ENCODE measurements at places on chromosomes 6 and 20.

DNA sequence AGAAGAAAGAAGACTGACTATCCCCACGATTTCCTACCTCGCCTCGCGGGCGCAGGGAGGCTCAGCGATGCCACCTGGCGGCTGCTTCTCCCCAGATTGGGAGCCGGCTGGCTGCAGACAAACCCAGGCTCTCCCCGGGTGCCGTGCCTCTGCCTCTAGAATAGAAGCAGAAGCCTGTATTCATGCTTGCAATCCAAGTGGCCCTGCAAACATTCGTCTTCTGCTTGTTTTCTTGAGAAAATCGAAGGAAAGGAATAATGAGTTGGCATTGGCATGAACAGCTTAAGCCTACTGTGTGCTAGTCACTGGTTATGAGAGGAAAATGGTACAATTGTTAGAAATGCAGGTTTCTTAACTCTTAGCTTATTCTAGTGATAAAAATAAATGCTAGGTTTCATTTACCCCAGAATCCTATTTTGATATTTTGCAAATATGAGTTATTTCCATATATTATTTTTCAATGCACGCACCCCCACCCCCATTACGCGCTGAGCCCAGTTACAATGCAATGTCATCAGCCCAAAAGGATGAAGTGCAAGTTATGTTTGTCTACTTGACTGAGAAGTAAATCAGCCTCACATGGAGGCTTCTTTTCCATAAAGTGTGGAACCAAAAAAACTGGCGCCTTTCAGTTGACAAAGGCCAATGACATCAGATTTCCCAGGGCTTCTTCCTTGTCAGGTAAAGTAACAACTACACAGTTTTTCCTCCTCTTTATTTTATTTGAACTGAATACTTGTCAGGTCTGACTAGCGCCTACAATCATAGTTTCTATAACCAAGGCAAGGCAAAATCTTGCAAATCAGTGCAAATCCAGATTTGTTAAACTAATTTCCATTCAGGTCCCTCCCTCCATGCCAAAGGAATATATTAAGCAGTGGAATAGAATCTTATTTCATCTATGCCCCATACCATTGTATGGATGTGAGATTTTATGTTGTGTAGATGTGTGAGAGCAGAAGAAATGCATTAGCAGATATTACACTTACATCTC lies 3.9 kb upstream of the SOX4 start:
- DNase-seq = no peak

DNA sequence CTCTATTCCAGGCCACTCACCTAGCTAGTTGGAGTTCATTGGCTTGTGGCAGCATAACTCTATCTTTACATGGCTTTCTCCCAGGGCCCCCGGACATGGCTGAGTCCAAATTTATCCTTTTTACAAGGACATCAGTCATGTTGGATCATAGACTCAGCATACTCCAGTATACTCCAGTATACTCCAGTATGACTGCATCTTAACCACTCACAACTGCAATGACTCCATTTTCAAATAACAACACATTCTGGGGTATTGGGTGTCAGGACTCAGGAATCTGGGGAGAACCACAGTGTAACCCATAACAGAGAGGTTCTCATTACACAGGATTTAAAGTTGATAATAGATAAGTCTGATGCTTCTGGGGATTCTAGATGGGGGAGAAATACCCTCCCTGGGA lies 53.8 kb upstream of the TSHZ2 start:
- no peak for DNase-seq

DNA sequence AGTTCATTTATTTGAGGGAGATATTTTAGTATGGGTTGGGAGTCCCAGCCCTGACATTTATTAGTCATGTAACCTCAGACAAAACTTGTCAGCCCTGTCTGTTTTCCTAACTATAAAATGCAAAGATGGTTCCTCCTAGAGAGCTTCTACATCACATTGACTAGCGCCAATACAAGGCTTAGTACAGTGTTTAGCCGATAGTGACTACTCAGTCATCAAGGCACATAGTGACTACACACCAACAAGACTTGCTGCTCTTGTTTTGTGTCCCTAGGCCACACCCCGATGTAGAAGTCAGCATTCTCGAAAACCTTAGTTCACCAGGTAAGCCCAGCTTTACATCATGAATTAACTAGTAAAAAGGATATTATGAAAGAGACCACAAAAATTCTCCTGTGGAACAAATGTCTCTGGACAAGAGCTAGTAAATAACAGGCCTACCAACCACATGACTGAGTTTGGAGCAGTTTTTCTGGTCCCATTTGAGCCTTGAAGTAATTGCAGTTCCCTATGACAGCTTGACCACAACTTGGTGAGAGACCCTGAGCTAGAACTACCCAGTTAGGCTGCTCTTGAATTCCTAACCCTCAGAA lies 68.8 kb downstream of the PFDN4 start:
- no peak for DNase-seq

- DNase-seq = no peak
Measured at GRCh38 chr6:134954272-134955000, 4.5 kb upstream of the ALDH8A1 start.

DNA sequence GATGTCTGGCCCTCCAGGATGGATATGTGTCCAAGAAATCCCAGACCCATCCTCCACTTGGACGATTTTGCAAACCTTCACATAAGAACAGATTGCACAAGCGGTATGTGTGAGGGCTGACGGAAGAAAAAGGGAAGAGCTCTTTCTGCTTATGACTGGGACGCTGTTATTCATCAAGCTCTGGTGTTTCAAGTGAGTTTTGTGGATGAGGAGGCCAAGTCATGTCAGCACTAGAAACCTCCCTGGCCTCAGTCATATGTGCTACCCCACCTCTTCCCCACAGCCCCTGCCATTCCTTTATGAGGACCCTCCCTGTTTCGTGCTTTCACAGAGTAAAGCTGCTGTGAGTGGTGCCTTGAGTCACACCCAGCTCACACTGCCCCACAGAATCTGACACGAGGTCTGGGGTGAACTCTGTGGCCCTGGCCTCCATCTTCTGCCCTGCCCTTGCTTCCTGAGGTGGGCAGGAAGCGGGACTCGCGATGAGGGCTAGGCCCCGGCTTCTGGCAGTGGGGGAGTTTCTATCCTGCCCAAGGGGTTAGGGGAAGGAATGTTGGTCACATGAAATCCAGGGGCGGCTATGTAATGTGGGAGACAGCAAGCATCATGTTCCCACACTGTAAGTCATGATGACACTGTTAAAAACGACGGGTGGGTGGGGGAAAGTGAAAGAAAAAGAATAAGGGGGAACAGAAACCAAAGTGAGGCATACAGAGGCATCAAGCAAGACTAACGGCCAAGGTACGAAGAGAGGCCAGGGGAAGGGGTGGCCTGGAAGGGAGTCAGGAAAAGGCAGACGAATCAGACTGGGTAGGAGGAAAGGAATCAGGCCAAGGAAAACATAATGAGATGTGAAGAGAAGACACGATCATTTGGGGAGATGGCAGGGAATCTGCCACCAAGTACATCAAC lies 78.1 kb downstream of the PRDM1 start:
- no peak for DNase-seq

- peak; percentile 69 for DNase-seq
Measured at GRCh38 chr20:32521780-32522525, 63.2 kb downstream of the NOL4L start.

DNA sequence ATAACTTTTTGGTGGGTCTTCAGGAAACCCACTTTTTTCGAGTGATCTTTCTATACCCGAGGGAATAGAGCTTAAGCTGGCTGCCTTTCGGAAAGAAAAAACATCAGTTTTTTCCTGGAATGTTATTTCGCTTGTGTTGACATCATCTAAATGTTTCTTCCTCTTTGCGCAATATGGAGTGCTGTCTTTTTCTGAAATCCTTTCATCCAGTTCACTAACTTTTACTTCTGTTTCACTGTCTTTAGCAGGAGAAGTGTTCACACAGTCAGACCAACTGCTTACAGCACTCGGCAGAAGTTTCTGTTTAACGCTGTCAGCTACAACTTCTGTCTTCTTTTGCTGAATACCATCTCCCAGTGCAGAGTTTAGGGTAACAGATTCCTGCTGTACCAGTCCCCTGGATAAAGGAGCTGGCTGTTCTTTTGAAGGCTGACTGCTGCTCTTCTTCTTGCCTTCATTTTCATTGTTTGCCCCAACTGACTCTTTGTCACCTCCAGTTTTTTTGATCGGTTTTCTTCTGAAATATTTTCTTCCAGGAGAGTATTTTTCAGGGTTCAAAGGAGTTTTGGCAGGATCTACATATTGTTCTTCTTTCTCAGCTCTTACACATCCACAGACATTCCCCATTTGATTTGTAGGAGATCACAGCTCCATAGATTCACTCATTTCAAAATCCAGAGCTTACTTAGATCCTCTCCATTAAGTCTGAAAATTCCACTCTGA lies 50.0 kb upstream of the DST start:
- no peak for DNase-seq

DNA sequence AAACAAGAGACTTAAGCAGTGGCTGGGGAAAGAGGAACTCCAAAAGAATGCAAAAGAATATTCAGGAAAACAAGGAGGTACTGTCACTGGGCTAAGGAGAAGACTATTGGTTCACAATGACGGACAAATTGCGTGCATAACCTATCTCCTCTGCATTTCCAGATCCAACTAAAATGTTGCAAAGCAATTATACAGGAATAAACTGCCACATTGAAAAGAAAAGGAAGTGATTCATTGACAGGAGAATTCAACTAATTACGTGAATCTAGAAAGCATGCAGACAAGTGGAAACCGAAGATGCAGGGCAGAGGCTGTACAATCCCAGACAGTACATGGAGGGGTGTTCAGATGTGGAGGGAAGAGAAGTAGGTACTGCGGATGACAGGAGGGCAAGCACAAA lies 152.8 kb upstream of the RIPOR2 start:
- DNase-seq = no peak

GRCh38 chr6:150546457-150546856 lies 53.2 kb upstream of the PLEKHG1 start:
- DNase-seq = no peak

DNA sequence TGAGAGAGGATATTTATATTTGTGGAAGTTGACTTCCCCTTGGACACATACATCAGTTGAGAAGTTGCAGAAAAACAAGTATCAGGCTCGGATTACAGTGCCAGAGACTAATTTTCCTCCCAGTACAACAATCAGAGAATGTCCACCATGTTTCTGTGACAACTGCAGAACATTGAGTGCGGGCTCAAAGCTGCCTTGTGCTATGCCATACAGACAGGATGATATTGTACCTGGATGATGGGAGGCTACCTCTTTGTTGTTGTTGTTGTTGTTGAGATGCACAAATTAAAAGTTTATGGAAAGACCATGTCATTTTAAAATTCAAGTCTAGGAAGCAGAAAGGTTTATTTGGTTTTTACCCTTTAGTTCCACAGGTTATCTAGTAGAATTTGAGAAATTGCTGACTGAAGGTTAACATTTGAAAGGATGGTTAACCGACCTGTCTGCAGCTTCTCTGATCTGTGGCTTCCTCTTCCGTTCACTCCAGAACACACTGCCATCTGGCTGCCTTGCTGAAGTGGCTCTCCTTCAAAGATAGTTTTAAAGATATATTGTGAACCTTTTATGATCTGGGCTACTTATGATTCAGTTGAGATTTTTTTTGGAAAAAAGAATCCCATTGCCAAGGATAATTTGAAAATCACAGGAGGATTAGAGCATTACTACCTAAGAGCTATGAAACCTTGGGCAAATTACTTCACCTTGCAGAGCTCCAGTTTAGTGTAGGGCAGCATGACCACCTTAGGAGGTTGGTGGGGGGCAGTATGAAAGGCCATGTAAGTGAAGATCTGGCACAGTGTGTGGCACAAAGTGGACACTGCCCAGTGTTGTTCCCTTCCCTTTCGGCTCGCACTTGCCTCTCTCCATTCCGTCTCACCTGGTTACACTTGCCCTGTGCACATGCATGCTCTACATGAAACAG lies 15.9 kb downstream of the TMEM200A start:
- DNase-seq = no peak

GRCh38 chr6:17225767-17226630 lies 55.2 kb upstream of the RBM24 start:
- no peak for DNase-seq

- DNase-seq = no peak
Measured at GRCh38 chr20:47152068-47152467, 204.4 kb downstream of the ZMYND8 start.

DNA sequence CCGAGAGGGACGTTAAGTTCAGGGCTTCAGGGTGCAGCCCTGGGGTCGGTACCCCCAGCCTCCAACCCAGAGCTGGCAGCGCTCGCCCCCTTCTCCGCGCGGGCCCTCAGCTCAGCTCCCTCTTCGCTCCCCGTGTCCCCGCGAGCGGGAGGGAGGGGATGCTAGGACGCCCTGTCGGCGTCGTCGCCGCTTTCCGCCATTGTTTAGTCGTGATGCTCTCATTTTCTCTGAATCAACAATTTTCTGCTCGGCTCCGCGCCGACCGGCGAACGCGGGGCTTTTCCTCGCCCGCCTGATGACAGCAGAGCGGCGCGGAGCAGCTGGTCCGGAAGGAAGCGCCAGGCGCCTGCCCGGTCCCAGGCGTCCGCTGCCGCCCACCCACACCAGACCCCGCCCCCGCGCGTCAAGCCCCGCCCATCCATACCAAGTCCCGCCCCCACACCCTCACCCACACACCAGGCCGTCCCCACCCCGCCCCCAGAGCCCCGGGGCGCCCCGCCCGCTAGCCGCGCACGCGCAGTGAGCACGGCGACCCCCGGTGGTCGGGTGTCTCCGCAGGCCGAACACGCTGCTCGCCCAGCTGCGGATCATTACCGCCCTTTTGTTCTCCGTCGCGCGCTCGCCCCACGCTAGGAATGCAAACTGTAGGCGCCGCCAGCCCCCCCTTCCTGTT lies 50.1 kb upstream of the SLC32A1 start:
- DNase-seq = peak; percentile 65

DNA sequence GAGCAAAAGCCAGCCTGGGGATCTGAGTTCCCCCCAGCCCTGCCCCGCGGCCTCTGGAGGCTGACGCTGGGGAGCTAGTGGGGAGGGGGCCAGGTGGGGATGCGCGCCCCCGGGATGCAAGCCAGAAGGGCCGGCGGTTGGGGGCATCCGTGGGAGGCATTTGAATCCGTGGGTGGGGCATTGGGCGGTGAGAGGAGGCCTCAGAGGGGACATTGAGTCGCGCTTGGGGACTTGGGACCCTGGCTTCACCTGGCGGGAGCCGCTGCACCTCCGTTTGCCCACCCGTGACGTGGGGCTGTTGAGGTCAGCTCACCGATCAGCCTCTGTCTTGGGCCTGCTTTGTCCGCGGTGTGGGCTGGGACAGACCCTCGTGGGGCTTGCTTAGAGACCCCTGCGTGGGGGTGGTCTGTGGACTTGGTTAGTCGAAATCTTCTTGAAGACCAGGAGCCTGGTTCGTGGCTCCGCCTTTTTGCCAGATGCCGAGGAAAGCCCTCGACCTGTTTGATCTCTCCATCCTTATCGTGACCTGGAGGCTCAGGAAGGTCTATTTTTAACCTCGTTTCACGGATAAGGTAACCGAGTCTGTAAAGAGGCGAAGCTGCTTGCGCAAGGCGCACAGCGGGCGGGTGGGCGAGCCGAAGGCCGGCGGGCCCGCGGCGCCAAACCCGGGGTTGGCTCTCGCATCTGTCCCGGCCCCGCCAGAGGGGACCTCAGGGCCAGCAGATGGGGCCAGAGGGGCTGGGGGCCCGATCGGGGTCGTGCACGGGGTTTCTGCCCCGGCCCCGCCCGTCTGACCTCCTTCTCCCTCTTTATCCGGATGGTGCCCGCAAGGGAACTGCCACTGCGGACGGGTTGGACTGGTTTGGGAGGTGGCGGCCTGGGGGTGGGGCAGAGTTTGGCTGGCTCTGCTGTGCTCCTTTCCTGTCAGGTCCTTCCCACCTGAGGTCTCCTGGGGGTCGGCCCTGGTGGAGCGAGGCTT lies 8.3 kb downstream of the FAM110A start:
- DNase-seq = no peak

GRCh38 chr6:27078734-27079357 lies 168.7 kb upstream of the PRSS16 start:
- peak; percentile 10 for DNase-seq
